Urinary bladder (tissue), 4 donors: ENCODE measurements at places on chromosomes 7 and 10. TPM values are rescaled to one million over a fixed set of nuclear protein-coding genes. Genes with fewer than 3 reads are reported as not detected.

DNA sequence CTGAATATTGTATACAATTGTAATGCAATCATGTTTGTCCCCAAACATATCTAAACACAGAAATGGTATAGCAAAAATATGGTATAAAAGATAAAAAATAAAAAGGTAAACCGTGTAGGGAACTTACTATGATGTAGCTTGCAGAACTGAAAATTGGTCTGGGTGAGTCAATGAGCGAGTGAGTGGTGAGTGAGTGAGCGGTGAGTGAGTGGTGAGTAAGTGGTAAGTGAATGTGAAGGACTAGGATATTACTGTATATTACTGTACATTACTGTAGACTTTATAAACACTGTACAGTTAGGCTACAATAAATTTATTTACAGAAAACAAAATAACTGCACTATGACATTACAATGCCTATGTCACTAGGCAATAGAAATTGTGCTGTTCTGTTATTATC, 1163.2 kb upstream of the SORCS1 start:
- no peak for DNase-seq

DNA sequence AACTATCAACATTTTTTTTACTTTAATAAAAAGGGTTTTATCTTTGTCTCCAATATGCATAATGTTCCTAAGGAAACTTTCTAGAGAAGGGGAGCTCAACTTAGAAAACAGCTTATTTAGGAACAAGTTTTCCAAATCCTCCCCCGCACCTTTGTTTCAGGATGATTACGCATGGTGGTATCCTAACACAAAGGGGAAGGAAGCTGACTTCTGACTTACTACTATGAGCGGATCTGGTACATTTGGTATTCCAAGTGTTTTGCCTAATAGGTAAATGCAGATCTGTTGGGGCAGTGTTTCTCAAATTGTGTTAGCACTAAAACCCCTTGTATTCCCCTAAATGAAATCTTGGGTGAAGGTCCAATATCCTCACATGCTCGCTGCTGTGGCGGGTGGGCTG, 229.3 kb upstream of the KLF14 start:
- no peak for DNase-seq

GRCh38 chr10:117743509-117743908, 201.0 kb downstream of the EMX2 start:
- DNase-seq: no peak

GRCh38 chr7:28211006-28211405, 30.4 kb upstream of the JAZF1 start:
- DNase-seq: no peak

DNA sequence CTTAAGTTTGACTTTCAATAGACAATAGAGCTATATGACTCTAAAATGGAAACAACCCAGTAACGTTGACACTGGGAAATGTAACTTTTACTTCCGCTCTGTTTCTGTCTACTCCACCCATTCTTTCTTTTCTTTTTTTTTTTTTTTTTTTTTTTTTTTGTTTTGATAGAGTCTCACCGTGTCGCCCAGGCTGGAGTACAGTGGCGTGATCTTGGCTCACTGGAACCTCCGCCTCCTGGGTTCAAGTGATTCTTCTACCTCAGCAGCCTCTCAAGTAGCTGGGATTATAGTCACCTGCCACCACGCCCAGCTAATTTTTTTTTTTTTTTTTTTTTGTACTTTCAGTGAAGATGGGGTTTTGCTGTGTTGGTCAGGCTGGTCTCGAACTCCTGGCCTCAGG, 13.9 kb downstream of the PRSS2 start:
- DNase-seq: no peak

GRCh38 chr7:47782022-47782421, 166.2 kb downstream of the PKD1L1 start:
- DNase-seq: no peak

DNA sequence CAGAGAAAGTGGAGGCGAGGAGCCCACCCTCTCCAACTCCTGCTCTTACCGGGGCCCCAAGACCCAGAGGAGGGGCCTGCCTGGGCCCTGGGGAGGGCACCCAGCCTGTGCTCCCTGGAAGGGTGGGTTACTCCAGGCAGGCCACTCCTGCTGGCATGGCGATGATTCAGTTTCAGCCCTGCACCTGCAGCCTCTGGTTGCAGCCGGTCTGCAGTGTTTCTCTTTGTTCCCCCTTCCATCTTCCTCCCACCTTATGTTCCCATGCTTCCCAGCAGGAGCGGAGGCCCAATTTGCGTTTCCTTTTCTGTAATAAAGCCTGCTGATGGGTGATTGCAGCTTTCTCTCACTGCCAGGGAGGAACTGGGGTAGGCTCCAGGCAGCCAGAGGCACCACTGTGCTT, 53.2 kb upstream of the FAM20C start:
- no peak for DNase-seq

HOXA13 gene
- total RNA-seq: 43.2 TPM

- DNase-seq: no peak
Measured at GRCh38 chr7:25779002-25779546, 372.9 kb upstream of the NFE2L3 start.

MOGAT3 gene
- not detected for total RNA-seq
